ENCODE measurements at places on chromosomes 2 and 18.

- DNase-seq, result peak; percentile 5
These were observed 33.6 kb upstream of the RNF149 start for GRCh38 chr2:101341901-101342624.

DNA sequence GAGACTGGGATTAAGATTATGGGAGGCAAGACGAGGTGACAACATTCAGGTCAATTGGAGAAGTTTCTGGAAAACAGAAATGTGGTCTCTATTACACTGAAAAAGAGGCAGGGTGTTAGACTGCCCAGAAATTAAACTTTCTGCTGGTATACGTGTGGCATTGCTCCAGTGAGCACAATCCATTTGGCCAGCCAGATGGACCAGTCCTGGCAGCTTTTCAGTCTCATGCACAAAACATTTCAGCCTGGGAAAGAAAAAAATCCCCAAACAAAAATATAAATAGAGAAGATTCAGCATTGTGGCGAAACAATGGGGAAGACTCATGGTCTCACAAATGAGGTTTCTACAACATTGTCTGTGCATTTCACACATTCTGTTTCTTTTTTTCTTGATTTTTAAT lies 113.9 kb downstream of the HNMT start:
- DNase-seq, result no peak

DNA sequence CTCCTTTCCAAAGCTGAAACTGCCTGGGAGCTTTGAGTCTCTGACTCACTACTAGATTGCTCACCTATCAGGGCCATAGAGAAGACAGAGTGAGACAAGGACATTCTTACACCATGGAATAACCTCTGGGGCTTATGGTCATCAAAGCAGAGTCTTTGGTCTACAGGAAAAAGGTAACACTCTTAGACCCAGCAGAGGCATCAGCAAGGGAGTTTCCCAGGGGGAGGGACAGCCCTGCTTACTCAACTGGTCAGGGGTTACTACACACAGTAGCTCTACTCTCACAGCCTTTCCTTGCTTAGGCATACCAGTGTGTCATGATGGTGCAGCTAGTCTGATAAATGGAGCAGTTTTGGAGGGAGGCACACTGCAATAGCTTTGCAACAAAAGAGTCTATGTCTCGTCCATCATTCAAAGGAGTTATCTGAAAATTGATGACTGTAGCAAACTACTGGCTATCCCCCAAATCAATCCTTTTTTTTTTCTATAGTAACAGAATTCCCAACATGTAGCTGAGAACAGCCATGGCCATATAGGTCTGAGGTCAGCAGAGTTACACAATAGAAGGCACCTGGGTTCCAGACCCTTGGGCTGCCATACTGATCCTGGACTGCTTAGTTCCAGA lies 22.4 kb upstream of the CD28 start:
- DNase-seq, result no peak

GRCh38 chr2:14827226-14828023 lies 194.9 kb downstream of the LRATD1 start:
- DNase-seq, result no peak

DNA sequence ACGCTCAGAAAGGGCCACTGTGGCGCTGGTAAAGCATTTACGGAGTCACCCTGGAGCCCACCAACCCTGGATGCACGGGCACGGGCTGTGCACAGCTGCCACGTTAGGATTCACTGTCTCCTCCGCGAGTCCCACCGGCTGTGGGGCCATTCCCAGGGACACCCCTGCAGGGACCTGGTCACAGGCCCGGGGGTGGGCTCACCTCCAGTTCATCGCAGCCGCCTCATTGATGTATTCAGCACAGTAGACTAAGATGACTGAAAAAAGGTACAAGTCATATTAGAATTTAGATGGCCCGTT lies 4.7 kb downstream of the TMEM18 start:
- DNase-seq, result no peak

DNA sequence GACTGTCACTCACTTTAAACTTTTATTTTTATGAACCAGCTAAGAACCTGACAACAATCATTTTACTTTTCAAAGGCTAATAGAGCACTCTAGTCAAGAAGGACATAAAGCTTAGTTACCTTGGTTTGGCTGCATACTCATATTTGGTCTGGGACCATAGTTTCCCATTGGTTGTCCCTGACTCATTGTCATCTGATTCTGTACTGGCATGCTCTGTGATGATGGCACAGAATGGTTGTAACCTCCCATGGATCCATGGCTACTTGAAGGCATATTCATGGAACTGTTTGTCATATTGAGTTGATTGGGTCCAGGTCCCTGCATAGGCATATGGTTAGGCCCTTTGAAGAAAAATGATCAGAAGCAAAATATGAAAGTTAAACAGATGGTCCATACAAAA lies 37.9 kb downstream of the SS18 start:
- DNase-seq, result no peak

DNA sequence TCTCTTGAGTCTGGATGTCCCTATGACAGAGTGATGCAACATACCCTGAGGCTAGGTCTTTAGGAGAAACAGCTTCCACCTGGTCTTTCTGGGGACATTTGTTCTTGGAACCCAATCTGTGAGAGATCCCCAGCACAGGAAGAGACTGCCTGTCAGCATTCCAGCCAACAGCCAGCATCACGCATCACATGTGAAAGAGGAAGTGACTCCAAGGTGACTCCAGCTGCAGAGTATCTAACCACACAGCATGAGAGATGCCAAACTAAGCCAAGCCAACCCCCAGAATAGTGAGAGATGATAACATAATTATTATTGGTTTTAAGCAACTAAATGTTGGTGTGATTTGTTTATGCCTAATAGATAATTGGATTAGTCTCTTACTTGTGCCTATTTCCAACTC lies 35.7 kb downstream of the C18orf63 start:
- DNase-seq, result no peak

DNA sequence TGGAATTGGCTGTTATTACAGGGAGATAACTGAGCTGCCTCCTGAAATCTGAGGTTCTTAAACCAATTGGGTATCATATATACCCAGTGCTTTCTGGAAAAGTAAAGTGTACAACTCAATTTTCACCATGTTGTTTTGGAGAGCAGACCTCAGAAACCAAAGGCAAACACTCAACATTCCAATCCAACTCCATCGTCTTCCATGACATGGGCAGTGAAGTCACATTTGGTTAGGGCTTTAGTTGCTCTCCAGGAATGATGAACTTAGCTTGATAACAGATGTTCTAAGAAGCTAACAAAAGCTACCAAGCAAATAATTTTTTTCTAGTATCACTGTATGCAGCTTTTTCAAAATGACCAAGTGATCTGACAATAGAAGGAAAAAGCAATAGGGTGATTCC lies 107.0 kb upstream of the SLC35G4 start:
- DNase-seq, result no peak

- DNase-seq, result no peak
These were observed 204.9 kb upstream of the TWIST2 start for GRCh38 chr2:238642973-238643372.

- DNase-seq, result no peak
These were observed 50.5 kb upstream of the DLX2 start for GRCh38 chr2:172153156-172153555.

- no peak for DNase-seq
These were observed 90.1 kb upstream of the ARL5A start for GRCh38 chr2:151918308-151918707.

DNA sequence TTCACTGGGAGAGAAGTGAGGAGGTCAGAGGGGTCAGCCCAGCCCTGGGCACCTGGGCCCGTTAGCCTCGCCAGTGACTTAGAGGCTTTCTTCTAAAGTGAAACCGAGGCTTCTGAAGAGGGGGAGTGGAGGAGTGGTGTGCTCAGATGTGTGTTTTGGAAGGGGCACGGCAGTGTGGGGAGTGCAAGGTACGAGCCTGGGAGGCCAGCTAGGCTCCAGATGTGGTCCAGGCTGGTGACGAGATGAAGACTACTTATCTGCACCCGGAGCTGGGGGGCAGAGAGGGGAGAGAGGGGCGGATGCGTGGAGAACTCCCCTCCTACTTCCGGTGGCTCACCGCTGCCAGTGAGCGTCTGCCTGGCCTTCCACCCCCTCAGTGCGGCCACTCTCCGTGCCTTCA lies 371.3 kb upstream of the HS6ST1 start:
- DNase-seq, result no peak

GRCh38 chr18:68489013-68489792 lies 225.7 kb downstream of the TMX3 start:
- DNase-seq, result no peak

DNA sequence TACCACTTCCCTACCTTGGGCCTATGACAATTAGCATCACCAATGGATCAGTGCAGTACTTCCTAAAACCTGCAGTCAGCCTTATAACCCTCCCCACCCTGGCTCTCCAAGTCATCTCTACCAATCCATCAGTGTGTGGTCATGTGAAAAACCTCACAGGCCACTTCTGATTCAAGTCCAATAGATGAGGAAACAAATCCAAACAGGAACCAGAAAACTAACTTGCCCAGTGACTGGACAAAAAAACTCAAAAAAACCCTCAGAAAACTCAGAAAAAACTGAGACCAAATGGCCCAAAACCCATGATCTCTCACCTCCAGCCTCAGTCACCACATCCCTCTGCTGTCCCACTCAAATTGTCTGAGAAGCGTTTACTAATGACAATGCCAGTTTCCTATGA lies 43.3 kb downstream of the TGFA start:
- no peak for DNase-seq

- no peak for DNase-seq
These were observed 38.7 kb downstream of the PXDN start for GRCh38 chr2:1705557-1706076.

DNA sequence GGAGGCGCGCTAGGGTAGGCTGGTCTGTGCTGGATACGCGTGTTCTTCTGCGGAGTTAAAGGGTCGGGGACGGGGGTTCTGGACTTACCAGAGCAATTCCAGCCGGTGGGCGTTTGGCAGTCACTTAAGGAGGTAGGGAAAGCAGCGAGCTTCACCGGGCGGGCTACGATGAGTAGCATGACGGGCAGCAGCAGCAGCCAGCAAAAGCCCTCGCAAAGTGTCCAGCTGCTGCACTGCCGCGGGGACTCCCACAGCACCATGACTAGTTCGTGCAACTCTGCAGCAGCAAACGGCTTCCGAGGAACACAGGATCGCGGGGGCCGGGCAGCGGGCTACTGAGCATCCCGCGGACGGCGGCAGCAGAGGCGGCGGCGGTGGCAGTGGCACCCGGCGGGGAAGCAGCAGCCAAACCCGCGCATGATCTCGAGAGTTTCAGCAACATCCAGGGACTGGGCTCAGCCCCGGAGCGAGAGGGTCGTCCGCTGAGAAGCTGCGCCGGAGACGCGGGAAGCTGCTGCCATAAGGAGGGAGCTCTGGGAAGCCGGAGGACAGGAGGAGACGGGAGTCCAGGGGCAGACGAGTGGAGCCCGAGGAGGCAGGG lies 368 bp downstream of the TMEFF2 start:
- no peak for DNase-seq
